Hepatic stellate cell (primary cell): ENCODE measurements at places on chromosomes 2 and 18.
A peak's percentile ranks its signal among the peaks of the same experiment; 100 is the strongest.

DNA sequence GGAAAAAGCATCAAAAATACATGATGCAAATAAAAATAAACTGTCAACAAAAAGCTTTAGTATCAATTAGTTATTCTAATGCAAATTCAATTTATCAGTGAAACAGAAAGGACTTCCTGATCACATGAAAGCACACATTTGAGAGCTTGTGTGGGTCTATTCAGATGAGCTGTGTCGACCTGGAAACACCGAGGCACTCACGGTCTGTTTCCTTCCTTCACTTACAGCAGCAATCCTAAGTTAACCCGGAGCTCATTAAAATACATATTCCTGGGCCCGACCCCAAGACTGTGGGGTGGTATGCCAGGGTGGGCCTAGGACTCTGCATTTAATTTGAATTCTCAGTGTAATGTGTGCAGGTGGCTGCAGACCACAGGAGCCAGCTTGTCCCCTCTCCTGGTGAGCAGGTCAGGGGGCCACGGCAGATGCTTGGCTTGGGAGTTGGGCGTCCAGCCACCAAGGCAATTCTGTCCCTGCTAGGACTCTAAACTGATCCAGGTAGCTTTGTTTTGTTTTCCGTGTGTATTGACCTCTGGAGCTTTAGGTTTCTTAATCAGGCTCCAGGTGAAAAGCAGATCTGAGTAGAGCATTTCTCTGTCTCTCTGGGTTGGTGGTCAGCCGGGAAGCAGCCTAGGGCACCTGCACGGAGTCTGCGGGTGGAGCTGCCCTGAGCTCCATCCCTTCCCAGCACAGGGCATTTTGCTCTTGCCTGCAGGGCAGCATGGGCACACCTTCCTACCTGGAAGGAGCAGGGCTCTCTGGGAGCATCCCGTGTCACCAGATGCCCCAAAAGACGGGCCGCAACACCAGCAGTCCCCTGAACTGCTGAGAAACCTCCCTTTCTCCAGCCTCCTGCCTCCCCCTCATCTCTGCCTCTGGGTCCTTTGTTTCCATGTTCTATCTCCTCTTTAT, 9.0 kb downstream of the MBP start:
- no peak for DNase-seq

- no peak for DNase-seq
Measured at GRCh38 chr18:70621710-70622109, 332.9 kb downstream of the SOCS6 start.

- peak; percentile 73 for DNase-seq
Measured at GRCh38 chr2:119231975-119232665, 8.5 kb downstream of the STEAP3 start.

- no peak for DNase-seq
Measured at GRCh38 chr18:50080932-50081560, 113.9 kb downstream of the MYO5B start.

- peak; percentile 81 for DNase-seq
Measured at GRCh38 chr2:237600205-237600846, 9.8 kb upstream of the RAB17 start.

DNA sequence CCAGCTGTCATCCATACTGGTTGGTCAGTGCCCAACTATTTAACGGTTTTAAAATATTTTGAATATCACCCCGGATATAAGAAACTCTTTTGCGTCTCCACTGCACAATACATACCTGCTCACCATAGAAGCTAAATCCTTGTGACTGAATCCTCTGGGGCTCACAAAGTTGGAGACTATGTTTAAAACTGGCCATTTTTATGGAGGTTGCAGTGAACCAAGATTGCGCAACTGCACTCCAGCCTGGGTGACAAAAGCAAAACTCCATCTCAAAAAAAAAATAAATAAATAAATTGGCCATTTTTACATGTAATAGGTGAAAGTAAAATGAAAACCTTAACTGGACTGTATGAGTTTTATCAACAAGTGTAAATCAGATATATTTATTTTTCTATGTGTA, 55.6 kb upstream of the TMEM17 start:
- DNase-seq: no peak

GRCh38 chr2:158312981-158313380, 143.6 kb downstream of the CCDC148 start:
- no peak for DNase-seq

DNA sequence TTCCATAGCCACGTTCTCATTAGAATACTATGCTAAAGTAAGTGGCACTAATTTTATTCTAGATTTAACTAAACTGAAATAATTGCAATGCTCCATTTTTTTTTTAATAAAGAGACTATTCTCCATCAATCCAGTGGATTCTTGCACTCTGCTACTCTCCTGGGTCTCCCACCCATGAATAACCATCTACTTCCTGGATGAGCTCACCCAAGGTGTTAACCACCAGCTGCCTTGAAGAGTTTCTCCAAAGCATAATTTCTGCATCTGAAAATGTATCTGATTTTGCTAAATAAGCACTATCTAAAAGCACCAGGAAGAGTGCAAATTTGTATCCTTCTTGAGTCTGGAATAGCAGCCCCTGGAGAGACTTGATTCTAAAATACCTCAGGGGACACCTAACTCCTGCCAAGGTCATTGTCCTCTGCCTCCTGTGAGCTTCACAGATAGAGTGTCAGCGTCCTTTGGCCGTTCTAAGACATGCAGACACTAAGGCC, 41.6 kb upstream of the SH3BP4 start:
- DNase-seq: no peak

DNA sequence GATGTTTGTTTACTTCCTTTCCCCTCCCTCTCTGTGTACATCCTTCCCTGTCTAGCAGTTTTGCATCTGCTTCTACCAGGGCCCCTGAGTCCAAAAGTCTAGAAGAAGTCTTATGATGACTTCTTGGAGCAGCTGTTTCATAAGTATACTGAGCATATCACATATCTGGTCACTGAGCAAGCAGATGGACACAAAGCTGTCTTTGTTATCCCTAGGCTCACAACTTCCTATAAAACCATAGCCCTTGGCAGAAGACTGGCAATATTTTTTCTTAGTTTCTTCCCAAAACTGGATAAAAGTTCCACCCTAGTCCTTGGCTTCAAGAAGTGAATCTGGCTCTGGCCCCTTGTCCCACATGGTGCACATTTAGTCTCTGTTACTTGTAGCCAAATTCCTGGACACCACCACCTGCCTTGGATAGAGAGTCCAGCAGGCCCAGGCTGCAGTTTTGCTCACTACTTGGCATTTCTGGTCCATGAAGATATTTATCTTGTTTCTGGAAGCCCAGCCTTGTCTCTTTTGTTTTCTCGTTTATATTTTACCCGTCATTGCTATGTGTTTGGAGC, 22.5 kb downstream of the THOC1 start:
- DNase-seq: no peak

DNA sequence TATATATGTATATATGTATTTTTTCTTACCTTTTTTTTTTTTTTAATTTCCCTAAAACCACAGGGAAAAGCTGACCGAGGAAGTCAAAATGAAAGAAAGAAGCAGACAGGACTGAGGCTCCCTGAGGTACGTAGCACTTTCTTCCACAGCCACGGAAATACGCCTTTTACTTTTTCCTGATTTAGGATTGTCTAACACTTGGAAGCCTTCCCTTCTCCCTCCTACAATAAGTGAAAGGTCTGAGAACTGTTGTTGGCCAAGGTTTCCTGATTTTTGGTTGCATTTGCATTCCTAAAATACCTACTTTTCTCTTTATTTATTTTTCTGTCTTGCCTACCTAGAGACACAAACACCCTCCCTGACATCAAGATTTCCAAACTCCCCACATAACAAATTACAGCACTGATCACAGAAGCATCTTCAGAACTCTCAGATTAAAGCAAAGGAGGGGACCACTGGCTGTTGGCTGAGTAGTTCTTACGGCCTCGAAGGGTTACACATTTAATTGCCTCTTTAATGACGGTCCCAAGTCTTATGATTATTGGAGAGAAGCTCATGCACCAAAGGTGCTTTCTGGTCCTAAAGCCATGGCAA, 778.5 kb upstream of the FANCL start:
- DNase-seq: no peak

- no peak for DNase-seq
Measured at GRCh38 chr18:60044290-60045006, 144.7 kb downstream of the PMAIP1 start.

- no peak for DNase-seq
Measured at GRCh38 chr18:31667185-31667584, 17.2 kb downstream of the B4GALT6 start.

- DNase-seq: no peak
Measured at GRCh38 chr2:144011553-144011952, 508.4 kb downstream of the ZEB2 start.

GRCh38 chr2:38405917-38406596, 29.0 kb upstream of the ATL2 start:
- no peak for DNase-seq

DNA sequence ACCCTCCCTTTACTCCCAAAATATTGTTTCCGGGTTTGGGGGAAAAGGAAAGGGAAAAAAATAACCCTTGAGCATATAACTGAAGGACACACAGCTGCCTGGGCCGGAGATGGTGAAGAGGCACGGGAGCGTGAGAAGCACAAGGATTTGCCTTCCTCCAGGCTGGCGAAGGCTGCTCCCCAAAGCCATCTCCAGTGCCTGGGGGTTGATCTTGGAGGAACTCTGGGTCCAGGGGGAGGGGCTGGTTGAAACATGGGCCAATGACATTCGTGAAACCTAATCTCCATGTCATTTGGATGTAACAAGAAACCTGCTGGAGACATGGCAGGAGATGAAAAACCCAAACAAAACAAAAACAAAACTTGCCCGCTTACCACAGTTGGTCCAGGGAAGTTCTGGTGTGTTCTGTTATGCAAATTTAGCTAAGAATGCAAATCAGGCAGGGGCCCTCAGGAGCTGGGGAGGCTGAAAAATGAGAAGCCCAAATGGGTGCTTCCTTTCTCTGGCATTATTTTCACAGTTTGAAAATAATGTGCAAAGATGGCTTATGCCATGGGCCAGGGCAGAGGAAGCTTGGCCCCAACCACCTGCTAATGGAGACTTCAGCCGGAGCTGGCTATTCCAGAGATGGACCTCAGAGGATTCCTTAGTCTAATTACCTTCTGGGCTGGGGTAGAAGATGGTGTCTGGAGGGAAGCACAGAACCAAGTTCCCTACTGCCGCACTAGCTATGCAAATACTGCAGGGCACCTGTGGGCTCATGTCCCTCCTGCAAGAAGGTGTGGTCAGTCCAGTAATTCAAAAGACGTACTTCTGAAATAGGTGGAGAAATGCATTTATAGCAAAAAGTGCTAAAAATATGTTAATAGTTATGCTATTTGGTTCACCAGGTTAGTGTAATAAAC, 180.9 kb downstream of the BCL2 start:
- DNase-seq: no peak

DNA sequence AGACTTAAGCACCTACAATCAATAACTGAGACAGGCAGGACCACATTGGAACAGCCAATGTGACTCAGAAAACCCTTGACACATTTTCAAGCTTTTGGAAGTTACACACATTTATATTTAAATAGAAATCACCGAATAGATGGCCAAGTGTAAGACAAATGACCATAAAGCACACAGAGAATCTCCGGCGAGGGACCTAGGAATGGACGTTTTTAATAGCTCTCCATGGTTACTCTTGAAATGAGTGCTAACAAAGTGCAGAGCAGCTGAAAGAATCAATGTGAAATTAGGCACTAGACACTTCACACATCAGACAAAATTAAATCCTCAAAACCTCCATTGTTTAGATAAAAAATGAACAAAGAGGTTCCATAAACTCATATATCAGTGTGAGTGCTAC, 376.9 kb downstream of the DLGAP1 start:
- DNase-seq: no peak

DNA sequence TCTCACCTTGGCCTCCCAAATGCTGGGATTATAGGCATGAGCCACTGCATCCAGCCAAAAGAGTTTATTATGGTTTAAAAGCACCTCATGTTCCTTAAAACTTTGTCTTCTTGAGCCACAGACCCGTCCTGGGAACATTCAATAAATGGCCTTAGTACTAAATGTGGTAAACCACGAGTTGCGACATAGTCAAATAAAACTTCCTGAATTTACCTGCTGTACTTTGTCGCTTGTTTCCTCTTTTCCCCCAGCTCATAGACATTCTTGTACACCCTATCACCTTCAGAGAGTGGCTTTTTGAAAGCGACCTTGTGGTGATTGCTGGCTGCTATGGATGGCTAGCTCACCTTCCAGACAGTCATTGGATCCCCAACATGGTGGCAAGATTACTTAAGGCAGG, 310.4 kb downstream of the LRRTM1 start:
- DNase-seq: no peak

- no peak for DNase-seq
Measured at GRCh38 chr2:49004036-49004626, 150.2 kb downstream of the FSHR start.

GRCh38 chr2:128600581-128601297, 282.1 kb upstream of the HS6ST1 start:
- no peak for DNase-seq

DNA sequence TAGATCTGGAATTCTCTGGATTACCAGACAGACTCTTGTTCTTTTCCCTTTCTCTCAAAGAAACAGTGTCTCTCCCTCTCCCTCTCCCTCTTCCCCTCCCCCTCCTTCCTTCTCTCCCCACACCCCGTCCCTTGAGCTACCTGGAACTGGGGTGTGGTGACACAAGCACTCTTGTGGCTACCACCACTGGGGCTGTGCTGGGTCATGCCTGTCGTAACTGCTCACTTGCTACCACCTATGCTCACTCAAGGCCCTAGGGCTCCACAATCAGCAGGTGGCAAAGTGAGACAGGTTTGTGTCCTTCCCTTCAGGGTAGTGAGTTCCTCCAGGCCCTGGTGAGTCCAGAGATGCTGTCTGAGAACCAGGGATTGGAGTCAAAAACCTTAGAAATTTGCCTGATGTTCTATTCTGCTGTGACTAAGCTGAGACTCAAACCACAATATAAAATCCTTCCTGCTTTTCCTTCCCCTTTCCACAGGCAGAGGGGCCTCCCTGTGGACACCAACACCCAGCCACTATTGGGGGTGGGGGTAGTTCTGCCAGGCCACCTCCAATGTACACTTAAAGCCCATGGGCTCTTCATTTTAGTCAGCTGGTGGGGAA, 70.8 kb downstream of the OXER1 start:
- DNase-seq: no peak

- DNase-seq: no peak
Measured at GRCh38 chr2:17059458-17059857, 393.8 kb upstream of the CYRIA start.

GRCh38 chr2:184041077-184041476, 557.3 kb upstream of the ZNF804A start:
- DNase-seq: no peak

DNA sequence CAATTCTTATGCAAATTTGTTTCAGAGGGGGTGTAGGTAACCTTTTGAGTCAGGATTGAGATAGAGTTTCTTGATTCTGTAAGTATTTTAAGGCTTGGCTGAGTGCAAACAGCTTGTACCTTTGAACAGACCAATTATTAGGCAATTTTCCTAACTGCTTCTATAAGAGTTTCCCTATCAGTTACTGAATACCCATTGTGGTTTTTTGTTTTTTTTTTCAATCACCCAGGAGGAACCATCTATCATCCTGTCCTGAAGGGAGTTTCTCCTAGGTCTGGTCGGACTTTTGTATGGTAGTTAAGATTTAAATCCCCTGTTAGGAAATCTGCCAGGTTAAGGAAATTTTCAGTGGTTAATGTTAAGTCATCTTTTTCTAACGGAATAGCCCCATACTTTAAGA, 319.4 kb upstream of the SLC39A10 start:
- no peak for DNase-seq
